ENCODE measurements at places on chromosomes 13 and 19. TPM values are rescaled to one million over a fixed set of nuclear protein-coding genes. Genes with fewer than 3 reads are reported as not detected.

IFI30 gene
- 50.1 TPM for total RNA-seq

C3 gene
- total RNA-seq = 1,115 TPM

PSG11 gene
- not detected for total RNA-seq

MBNL2 gene
- total RNA-seq = 131 TPM

ZNF221 gene
- 4.5 TPM for total RNA-seq

POSTN gene
- 20.1 TPM for total RNA-seq

DNA sequence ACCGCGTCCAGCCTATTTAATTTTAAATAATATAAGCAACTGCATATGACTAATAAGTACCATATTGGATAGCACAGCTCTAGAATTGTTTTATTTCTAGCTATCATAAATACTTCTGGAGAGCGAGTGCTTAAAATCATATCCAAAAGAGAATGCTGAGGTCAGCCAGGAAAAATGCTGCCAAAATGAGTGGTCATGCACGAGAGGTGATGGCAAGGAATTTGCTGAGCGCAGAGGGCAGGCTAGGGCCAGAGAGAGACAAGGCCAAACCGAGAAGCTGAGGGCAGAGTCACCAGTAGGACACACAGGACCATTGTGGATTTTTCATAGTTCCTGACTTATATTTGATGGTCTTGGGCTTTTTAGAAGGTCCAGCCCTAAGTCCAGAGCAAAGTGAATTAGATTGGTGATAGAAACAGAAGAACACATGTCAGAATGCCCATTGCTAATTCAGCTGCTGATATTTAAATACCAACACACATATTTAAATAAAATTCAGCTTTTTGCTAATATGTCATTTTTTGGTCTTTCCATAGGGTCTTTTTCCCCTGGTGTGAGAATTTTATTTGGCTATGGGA, 33.6 kb upstream of the UBL3 start:
- no peak overlapping the region for H3K4me3 ChIP-seq
- H3K36me3 ChIP-seq = no peaks in the 10 kb centered on the region

- no peak overlapping the region for H3K27ac ChIP-seq
- H3K4me1 ChIP-seq = no peaks in the 10 kb centered on the region
- no peaks in the 10 kb centered on the region for H3K36me3 ChIP-seq
- no peak overlapping the region for H3K4me3 ChIP-seq
- no peak for DNase-seq
Observed at GRCh38 chr13:100872761-100873160, 198.2 kb upstream of the TMTC4 start.

DNA sequence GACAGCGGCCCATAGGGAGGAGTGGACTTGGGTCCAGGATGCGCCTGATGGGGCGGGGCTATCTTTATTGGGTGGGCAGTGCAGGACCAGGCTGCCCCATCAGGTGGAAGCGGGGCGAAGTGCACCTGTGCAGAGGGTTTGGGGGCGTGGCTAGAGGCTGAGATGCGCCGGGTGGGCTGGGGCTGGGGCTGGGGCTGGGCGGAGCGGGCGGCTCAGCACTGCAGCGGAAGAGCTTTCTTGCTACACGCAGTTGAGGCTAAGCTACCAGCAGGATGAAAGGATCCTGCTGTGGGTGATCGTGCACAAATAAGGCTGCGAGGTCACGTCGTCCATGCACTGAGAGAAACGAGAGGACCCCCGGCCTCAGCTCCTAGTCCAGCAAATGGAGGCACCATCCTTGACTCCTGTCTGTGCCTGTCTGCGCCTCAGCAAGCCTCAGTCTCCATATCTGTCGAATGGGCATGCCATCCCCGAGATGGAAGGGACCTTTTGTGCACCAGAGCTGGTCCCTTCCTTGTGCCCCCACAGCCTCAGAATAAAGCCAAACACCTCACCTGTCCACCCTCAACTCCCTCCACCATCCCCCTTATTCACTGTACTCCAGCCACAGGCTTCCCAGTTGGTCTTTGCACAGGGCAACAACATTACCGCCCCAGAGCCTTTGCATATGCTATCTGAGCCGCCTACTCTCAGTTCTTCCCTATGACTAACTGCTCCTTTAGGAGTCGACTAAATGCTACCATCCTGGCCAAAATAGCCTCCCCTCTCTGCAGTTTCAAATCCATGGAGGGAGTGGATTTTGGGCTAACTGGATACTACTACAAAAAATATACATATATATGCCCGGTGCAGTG, 21.0 kb upstream of the HOMER3 start:
- no peak overlapping the region for H3K4me3 ChIP-seq
- no peak overlapping the region for H3K27ac ChIP-seq
- H3K27me3 ChIP-seq = peaks cover 5% of the 10 kb centered on the region
- H3K36me3 ChIP-seq = no peaks in the 10 kb centered on the region

- no peaks in the 10 kb centered on the region for H3K4me1 ChIP-seq
- no peaks in the 10 kb centered on the region for H3K27me3 ChIP-seq
- no peak for DNase-seq
- H3K36me3 ChIP-seq = no peaks in the 10 kb centered on the region
Observed at GRCh38 chr19:3575260-3575741, 2.6 kb downstream of the HMG20B start.
